ENCODE measurements at places on chromosomes 6 and 20. TPM values are rescaled to one million over a fixed set of nuclear protein-coding genes. Genes with fewer than 3 reads are reported as not detected.

DNA sequence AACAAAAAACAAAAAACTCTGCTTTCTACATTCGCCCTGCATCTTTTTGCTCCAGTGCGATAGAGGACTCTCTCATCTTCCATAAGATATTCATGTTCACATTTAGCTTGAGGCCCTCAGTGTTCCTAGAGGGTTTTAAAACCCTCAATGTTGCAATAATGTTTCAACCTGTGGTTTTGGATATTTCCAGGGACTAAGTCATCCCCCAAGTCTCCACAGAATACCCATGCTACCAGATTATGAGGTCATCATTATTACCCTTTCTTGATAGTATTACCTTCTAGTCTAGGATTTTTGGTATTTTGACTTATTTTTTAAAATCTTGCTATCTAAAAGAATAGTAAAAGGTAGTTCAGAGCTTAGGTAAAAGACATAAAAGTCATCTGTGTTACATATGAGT, 480.5 kb upstream of the ID4 start:
- no peaks in the 10 kb centered on the region for H3K4me1 ChIP-seq
- no peak for DNase-seq
- H3K27me3 ChIP-seq = no peaks in the 10 kb centered on the region
- no peaks in the 10 kb centered on the region for H3K36me3 ChIP-seq

DNA sequence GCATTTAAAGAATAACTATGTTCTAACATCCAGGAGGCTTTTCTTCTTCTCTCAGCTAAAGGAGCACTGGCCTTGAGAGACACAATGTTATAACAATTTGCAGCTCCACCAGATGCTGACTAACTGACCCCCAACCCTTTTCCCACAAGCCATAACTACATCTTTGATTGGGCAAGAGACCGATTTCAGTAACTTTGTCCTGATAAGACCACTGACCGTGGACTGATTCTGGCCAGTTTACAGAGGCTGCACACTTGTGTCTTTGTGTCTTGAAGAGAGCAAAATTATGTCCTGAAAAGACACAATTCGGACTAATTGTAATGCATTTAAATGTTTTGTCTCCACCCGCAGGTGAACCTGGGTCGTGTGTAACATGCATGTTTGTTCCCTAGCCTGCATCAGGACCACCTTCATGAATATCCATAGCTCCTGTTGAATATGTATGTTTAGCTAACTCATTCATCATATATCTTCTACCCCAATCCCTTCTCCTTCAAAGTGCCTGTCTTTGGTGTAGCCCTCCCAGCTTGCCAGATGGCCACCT, 22.3 kb downstream of the ABRACL start:
- H3K36me3 ChIP-seq = no peaks in the 10 kb centered on the region
- H3K27ac ChIP-seq = no peak overlapping the region
- no peak overlapping the region for H3K4me3 ChIP-seq
- no peaks in the 10 kb centered on the region for H3K27me3 ChIP-seq

DNA sequence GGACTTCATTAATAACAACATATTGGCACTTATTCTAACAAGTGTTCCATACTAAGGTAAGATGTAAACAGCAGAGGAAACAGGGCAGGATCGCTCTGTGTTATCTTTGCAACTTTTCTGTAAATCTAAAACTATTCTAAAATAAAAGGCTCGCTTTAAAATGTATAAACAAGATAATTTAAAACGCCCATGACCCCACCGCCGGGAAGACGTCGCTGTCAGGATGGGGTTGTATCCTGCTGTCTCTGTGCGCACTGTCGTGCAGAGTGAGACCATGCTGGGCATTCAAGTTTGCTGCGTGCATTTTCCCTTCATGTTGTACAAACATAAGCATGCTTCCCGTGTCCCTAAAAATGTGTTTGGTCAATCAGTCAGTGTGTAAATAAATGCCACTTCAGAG, 255.7 kb downstream of the CDH4 start:
- no peak overlapping the region for H3K4me3 ChIP-seq
- H3K27ac ChIP-seq = no peak overlapping the region
- no peaks in the 10 kb centered on the region for H3K4me1 ChIP-seq
- no peaks in the 10 kb centered on the region for H3K36me3 ChIP-seq
- H3K27me3 ChIP-seq = no peaks in the 10 kb centered on the region
- no peak for DNase-seq

Gene CLVS2
- total RNA-seq = not detected

GRCh38 chr20:16752082-16752481, 3.9 kb downstream of the OTOR start:
- no peaks in the 10 kb centered on the region for H3K36me3 ChIP-seq
- no peak for DNase-seq
- no peaks in the 10 kb centered on the region for H3K27me3 ChIP-seq
- H3K4me3 ChIP-seq = no peak overlapping the region
- no peak overlapping the region for H3K27ac ChIP-seq

- H3K27me3 ChIP-seq = no peaks in the 10 kb centered on the region
- H3K4me1 ChIP-seq = peaks cover 2% of the 10 kb centered on the region
- H3K4me3 ChIP-seq = peak overlapping the region; percentile 27
These were observed 50.2 kb downstream of the IYD start for GRCh38 chr6:150418827-150419594.

DNA sequence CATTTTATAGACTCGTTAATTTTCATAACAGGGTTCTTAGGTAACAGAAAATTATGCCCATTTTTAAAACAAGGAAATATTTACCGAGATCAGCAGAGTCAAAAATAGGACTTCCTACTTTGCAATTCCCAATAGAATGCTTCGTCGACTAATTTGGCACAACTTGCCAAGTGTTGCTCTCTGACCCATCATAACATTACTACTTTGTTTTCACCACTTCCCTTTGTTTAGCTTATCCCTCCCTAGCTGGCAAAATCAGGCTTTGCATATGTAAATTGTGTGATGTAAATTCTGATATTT, 914 bp upstream of the RANBP9 start:
- H3K27ac ChIP-seq = peak overlapping the region; percentile 98
- DNase-seq = no peak
- H3K36me3 ChIP-seq = no peaks in the 10 kb centered on the region

DNA sequence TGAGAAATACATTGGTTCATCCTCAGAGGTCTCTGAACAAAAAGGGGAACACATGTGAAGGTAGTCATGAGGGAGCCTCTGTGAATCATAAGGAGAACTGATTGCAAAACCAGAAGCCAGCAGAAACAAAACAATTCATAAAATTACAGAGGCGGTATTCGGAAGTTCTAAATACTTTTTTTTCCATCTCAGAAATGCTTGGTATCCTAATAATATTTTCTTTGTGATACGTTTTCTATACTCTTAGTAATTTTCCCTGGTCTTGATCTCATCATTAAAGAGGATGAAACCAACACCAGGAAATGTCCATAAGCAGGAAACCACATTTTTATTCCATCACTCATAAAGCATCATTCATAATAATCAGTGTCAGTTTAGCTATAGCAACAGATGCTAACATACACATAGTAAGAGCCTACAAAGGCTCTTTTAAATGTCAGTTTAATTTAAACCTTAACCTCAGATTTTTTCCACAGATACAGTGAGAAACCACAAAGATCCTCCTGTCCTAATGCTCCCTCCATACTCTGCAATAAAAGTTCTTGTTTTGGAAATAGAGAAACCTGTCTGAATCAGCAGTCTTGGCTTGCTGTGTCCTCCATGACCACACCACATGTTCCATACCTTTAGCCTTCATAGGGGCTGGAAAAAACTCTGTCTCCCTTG, 29.2 kb downstream of the SGK1 start:
- H3K27me3 ChIP-seq = no peaks in the 10 kb centered on the region
- H3K36me3 ChIP-seq = no peaks in the 10 kb centered on the region
- H3K4me1 ChIP-seq = peaks cover 9% of the 10 kb centered on the region
- H3K27ac ChIP-seq = no peak overlapping the region

DNA sequence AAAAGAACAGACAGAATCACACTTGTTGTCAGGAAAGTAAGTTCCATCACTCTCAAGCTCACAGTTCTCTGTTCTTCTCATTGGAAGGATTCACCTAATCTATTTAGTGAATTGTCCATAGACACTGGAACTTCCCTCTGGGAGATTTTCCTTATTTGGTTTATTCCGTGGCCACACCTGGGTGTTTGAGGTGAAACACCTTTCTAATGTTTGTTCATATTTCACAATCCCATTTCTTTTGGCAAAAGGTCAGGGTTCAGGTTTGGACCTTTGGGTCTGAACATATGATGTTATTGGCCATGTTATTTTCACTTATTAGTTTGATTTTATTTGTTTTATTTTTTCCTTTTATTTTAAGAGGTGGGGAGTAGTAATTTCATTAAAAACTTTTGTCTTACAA, 4.0 kb downstream of the MAS1L start:
- no peaks in the 10 kb centered on the region for H3K4me1 ChIP-seq
- H3K36me3 ChIP-seq = no peaks in the 10 kb centered on the region
- DNase-seq = no peak
- no peak overlapping the region for H3K27ac ChIP-seq
- H3K4me3 ChIP-seq = no peak overlapping the region

DNA sequence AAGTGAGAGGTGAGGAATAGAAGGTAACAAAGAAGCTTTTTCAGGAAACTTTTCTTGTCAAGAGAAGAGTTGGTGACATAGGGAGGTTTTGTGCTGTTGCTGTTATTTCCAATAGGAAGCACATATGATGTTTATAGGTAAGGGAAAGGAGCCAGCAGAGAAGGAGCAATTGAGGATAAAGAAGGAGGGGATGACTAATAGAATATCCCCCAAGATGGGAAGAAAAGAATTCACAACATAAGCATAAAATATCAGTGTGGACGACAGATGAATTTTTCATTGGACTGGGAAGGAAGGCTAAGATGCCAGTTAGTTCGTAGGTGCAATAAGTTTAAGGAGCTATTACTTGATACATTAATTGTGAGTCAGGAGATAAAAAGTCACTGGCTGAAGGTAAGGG, 8.5 kb upstream of the BEND6 start:
- H3K27ac ChIP-seq = no peak overlapping the region
- DNase-seq = no peak
- H3K4me1 ChIP-seq = no peaks in the 10 kb centered on the region
- no peaks in the 10 kb centered on the region for H3K36me3 ChIP-seq

GRCh38 chr20:2671977-2672376, 8.0 kb upstream of the IDH3B start:
- no peak overlapping the region for H3K4me3 ChIP-seq
- no peaks in the 10 kb centered on the region for H3K36me3 ChIP-seq
- no peak overlapping the region for H3K27ac ChIP-seq
- no peak for DNase-seq
- no peaks in the 10 kb centered on the region for H3K27me3 ChIP-seq

DNA sequence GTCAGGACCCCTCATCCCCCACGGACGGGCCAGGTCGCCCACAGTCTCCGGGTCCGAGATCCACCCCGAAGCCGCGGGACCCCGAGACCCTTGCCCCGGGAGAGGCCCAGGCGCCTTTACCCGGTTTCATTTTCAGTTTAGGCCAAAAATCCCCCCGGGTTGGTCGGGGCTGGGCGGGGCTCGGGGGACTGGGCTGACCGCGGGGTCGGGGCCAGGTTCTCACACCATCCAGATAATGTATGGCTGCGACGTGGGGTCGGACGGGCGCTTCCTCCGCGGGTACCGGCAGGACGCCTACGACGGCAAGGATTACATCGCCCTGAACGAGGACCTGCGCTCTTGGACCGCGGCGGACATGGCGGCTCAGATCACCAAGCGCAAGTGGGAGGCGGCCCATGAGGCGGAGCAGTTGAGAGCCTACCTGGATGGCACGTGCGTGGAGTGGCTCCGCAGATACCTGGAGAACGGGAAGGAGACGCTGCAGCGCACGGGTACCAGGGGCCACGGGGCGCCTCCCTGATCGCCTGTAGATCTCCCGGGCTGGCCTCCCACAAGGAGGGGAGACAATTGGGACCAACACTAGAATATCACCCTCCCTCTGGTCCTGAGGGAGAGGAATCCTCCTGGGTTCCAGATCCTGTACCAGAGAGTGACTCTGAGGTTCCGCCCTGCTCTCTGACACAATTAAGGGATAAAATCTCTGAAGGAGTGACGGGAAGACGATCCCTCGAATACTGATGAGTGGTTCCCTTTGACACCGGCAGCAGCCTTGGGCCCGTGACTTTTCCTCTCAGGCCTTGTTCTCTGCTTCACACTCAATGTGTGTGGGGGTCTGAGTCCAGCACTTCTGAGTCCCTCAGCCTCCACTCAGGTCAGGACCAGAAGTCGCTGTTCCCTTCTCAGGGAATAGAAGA, 978 bp downstream of the HLA-A start:
- H3K4me1 ChIP-seq = peaks cover 5% of the 10 kb centered on the region
- peak overlapping the region; percentile 73 for H3K4me3 ChIP-seq
- no peaks in the 10 kb centered on the region for H3K27me3 ChIP-seq
- H3K27ac ChIP-seq = peak overlapping the region; percentile 62
- peak; percentile 45 for DNase-seq

GRCh38 chr6:24140591-24140990, 14.6 kb downstream of the NRSN1 start:
- no peak overlapping the region for H3K27ac ChIP-seq
- no peaks in the 10 kb centered on the region for H3K27me3 ChIP-seq
- no peak for DNase-seq
- no peaks in the 10 kb centered on the region for H3K4me1 ChIP-seq
- H3K4me3 ChIP-seq = no peak overlapping the region

- H3K27me3 ChIP-seq = no peaks in the 10 kb centered on the region
- no peak overlapping the region for H3K4me3 ChIP-seq
- no peaks in the 10 kb centered on the region for H3K4me1 ChIP-seq
- DNase-seq = no peak
- no peaks in the 10 kb centered on the region for H3K36me3 ChIP-seq
These were observed 27.7 kb downstream of the ALDH5A1 start for GRCh38 chr6:24522228-24523176.

DNA sequence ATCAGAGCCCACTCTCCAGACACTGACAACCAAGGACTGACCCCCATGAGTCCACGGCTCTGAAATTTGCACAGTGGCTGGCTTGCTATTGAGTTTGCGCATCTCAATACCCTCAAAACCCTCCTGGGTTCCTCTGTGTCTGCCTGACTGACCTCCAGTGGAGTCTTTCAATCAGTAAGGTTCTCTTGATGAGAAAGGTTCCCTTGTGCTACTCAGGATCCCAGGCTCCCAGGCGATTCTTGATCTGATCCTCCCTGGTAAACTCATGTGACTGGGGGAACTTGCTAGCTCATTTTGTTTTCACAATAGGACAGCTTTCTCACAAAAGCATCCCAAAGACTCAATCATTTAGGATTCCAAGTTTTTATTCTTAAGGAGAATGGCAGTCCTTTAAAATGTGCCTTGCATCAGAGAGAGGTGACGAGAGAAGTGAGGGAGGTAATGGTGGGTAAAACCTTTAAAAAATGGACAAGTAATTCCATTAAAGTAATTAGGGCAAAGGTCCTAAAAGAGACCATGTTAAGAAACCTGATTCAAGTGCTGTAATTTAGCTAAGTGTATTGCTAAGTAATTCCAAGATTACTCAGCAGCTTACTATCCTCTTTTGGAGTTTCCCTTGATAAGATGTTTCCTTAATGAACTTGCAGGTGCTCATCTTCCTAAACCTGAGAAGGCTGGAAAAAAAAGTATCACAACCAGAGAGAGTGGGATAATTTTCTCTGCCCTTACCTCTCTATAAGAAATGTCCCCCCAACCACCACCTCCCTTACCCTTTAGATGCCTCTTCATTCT, 304.7 kb upstream of the SGK1 start:
- no peak overlapping the region for H3K27ac ChIP-seq
- no peaks in the 10 kb centered on the region for H3K4me1 ChIP-seq
- no peak overlapping the region for H3K4me3 ChIP-seq

Measured in ovary (tissue), 10 donors.